Upper lobe of right lung (tissue), 1 donor: ENCODE measurements at places on chromosomes 7 and 10. TPM values are rescaled to one million over a fixed set of nuclear protein-coding genes. Genes with fewer than 3 reads are reported as not detected.

- H3K36me3 ChIP-seq, result no peaks in the 10 kb centered on the region
- peaks cover 3% of the 10 kb centered on the region for H3K4me1 ChIP-seq
- H3K27me3 ChIP-seq, result no peaks in the 10 kb centered on the region
Measured at GRCh38 chr10:112279433-112279832, 3.8 kb upstream of the TECTB start.

DNA sequence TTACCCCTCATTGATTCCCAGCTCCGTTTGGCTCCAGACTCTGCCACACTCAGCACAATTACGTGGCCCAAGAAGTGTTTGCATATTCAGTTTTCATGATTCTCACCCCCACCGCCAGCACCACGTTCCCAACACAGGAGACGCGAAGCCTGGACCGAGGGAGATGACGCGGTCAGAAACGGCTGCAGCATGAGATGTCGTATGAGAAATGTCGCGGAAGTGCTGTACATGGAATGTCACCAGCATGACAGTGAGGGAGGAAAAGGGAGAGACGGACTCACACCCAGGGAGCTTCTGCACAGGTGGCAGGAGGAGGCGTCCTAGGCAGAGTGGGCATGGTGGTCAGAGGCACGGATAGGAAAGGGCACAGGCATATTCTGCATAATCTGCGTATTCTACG is 188.3 kb downstream of the WDR37 start:
- no peaks in the 10 kb centered on the region for H3K36me3 ChIP-seq
- DNase-seq, result no peak
- no peak overlapping the region for H3K27ac ChIP-seq
- H3K4me3 ChIP-seq, result no peak overlapping the region

DNA sequence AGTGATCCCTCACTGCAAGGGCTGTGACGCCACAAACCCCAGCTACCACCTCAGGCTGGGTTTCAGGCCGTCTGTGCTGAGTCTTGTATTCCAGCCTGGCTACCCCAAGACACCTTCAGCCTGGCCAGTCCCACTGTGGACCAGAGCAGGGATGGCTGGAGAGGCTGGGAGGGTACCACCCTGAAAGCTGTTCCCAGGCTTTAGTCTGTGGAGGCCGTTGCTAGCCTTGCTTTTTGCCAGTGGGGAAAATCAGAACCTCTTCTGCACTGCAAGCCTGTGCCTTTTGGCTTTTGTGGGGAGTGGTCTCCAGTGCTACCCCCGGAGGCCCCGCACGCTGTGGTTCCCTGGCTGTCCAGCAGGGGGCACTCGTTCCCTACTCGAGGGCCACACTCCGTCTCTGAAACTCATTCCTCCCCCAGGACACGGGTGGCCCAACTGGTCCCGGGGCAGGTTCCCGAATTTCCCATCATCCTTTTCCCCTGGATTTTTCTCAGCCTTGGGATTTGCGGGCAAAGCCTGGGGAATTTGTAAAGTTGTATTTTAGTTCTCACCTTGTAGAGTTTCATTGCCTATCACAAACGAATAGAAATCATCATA is 128.4 kb upstream of the BTBD16 start:
- H3K36me3 ChIP-seq, result peaks cover 24% of the 10 kb centered on the region
- DNase-seq, result no peak
- H3K27ac ChIP-seq, result no peak overlapping the region

- no peaks in the 10 kb centered on the region for H3K36me3 ChIP-seq
- no peaks in the 10 kb centered on the region for H3K27me3 ChIP-seq
- no peak overlapping the region for H3K4me3 ChIP-seq
- no peak for DNase-seq
- H3K27ac ChIP-seq, result no peak overlapping the region
Measured at GRCh38 chr7:42617806-42618457, 293.9 kb downstream of the C7orf25 start.

DNA sequence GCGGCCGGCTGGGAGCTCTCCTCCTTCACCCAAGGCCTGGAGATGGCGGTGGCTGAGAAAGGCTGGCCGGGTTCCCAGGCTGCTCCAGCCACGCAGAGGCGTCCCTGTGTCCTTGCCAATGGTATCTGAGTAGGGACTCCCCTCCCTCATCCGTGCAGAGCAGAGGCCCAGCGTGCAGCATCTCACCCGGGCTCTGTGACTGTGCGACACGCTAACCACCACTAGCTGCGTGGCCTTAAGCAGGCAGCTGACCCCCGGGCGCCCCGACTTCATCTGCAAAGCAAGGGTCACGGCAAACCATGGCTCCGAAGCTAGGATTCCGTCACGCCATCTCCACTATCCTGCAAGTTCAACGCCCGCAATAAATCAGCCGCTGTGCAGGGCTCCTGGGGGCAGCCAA is 47.2 kb upstream of the TNRC18 start:
- no peaks in the 10 kb centered on the region for H3K36me3 ChIP-seq
- H3K4me1 ChIP-seq, result no peaks in the 10 kb centered on the region
- H3K27me3 ChIP-seq, result no peaks in the 10 kb centered on the region
- H3K27ac ChIP-seq, result no peak overlapping the region

GRCh38 chr10:101959346-101959916 is 96.5 kb downstream of the ARMH3 start:
- H3K27me3 ChIP-seq, result no peaks in the 10 kb centered on the region
- peaks cover 8% of the 10 kb centered on the region for H3K4me1 ChIP-seq
- no peak for DNase-seq
- H3K4me3 ChIP-seq, result no peak overlapping the region

DNA sequence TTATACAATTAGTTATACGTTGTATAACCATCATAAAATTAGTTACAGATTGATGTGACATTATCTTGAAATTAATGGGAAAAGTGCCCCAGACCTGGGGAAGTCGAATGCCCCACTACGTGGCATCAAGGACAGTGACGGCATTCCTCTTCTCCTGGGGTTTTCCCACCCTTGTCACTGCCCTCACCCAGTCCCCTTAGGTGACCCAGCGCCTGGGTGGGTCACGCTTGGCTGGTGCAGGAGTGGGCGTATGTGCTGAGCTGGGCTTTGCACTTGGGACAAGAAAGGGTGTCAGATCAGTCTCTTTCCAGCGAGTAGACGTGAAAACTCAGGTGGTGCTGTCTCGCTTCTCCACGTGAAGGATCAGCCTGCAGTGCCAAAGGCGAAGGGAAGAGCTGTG is 7.6 kb downstream of the FOXK1 start:
- no peaks in the 10 kb centered on the region for H3K36me3 ChIP-seq
- H3K4me1 ChIP-seq, result peaks cover 48% of the 10 kb centered on the region
- DNase-seq, result no peak

DNA sequence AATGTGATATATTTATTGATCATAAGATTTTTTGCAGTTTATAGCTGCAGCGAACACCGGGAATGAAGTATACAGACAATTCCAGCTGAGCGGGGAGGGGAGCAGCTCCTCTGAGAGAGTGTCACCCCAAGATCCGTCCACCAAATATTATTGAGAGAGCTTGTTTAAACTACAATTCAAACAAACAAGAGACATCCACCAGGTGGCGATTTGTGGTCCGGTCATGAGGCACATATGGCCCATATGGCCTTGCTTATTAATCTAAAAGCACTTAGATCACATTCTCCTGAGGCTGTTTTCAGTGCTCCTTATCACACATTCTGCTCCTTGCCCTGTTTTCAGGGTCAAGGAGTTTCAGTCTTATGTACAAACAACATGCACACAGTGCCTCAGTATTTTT is 83.1 kb downstream of the THSD7A start:
- no peaks in the 10 kb centered on the region for H3K4me1 ChIP-seq
- no peak for DNase-seq
- no peak overlapping the region for H3K27ac ChIP-seq
- H3K27me3 ChIP-seq, result no peaks in the 10 kb centered on the region
- no peak overlapping the region for H3K4me3 ChIP-seq

- no peak overlapping the region for H3K27ac ChIP-seq
- H3K4me3 ChIP-seq, result no peak overlapping the region
- DNase-seq, result no peak
- H3K36me3 ChIP-seq, result no peaks in the 10 kb centered on the region
Measured at GRCh38 chr7:40891232-40891631, 756.4 kb downstream of the SUGCT start.

GRCh38 chr10:75616874-75617478 is 185.6 kb downstream of the LRMDA start:
- H3K4me1 ChIP-seq, result peaks cover 27% of the 10 kb centered on the region
- H3K36me3 ChIP-seq, result no peaks in the 10 kb centered on the region
- no peak overlapping the region for H3K4me3 ChIP-seq
- peak; percentile 53 for DNase-seq

GRCh38 chr7:70668606-70669358 is 463.2 kb upstream of the GALNT17 start:
- no peak overlapping the region for H3K4me3 ChIP-seq
- H3K36me3 ChIP-seq, result no peaks in the 10 kb centered on the region
- H3K27ac ChIP-seq, result no peak overlapping the region
- no peaks in the 10 kb centered on the region for H3K27me3 ChIP-seq
- H3K4me1 ChIP-seq, result no peaks in the 10 kb centered on the region

GRCh38 chr7:22566176-22566575 is 66.2 kb upstream of the STEAP1B start:
- no peak overlapping the region for H3K27ac ChIP-seq
- no peak overlapping the region for H3K4me3 ChIP-seq
- H3K27me3 ChIP-seq, result no peaks in the 10 kb centered on the region
- no peak for DNase-seq

DNA sequence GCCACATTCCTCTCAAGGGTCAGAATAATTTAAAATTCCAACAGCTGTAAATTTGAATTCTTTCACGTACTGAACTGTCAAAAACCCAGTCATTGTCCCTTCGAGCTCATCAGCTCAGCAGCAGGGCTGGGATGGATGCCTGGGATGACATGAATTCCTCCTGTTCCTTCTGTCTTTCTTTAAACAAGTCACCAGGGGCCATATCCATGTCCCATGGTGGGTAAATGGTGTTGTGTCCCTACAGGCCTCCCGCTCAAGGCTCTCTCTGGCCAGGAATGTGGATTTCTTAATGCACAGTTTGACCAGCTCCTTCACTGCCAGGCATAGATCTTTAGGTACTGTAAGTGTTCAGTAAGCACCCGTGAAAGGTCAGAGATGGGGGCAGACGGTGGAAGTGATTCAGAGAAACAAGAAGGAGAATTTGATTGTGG is 13.8 kb upstream of the TECPR1 start:
- H3K36me3 ChIP-seq, result no peaks in the 10 kb centered on the region
- H3K27ac ChIP-seq, result no peak overlapping the region
- H3K4me3 ChIP-seq, result no peak overlapping the region

DNA sequence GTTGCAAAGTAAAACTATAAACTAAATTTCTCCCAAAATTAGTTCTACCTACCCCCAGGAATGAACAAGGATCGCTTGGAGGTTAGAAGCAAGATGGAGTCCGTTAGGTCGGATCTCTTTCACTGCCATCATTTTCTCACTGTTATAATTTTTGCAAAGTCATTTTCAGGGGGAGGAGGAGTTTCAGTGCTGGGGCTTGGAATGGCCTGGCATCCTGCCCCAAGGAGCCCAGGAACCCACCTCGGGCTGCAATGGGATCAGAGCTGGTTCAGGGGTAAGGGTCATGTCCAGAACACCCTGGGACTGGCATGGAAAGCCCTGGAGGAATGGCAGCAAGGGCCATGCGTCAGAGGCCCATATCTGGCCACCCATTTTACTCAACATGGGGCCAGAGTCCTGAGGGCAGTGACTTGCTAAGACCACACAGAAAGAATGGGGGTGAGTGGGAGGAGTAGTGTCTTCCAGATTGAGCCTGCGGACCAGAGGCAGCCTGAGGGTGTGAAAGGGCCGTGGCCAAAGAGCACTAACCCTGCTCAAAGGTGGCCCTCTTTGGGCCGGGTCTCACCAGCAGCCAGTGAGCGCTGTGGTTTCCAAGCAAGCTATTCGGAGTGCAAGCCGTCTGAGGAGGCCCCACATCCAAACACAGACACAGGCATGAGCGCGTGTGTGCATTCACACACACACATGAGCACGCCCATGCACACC is 31.8 kb downstream of the GPRIN2 start:
- H3K27me3 ChIP-seq, result no peaks in the 10 kb centered on the region
- DNase-seq, result peak; percentile 68
- H3K36me3 ChIP-seq, result no peaks in the 10 kb centered on the region

- H3K27me3 ChIP-seq, result no peaks in the 10 kb centered on the region
- no peak overlapping the region for H3K27ac ChIP-seq
- no peaks in the 10 kb centered on the region for H3K36me3 ChIP-seq
- no peaks in the 10 kb centered on the region for H3K4me1 ChIP-seq
- DNase-seq, result no peak
Measured at GRCh38 chr10:82942286-82943099, 1067.5 kb downstream of the NRG3 start.

DNA sequence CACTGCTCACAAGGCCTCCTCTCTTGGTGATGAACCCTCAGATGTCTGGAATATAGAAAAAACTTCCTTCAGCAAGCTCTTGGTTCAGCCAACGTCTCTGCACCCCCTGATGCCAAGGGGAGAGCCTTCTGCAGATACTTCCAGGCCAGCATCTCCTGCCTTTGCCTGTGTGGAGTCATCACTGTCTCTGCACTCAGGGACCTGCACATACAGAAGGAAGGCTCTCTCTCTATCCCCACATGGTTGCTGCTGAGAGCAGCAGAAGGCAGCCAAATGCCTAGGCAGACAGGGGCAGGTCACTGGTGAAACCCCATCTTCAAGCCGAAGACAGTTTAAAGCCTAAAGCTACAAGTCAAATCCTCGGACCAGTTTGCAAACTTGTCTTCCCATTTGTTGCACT is 137.6 kb downstream of the WDR11 start:
- no peak overlapping the region for H3K4me3 ChIP-seq
- no peak for DNase-seq
- H3K36me3 ChIP-seq, result no peaks in the 10 kb centered on the region
- no peak overlapping the region for H3K27ac ChIP-seq

- no peak for DNase-seq
- peaks cover 31% of the 10 kb centered on the region for H3K27me3 ChIP-seq
- H3K36me3 ChIP-seq, result no peaks in the 10 kb centered on the region
- H3K4me1 ChIP-seq, result peaks cover 28% of the 10 kb centered on the region
Measured at GRCh38 chr10:62819141-62819920, 3.2 kb upstream of the EGR2 start.

DNA sequence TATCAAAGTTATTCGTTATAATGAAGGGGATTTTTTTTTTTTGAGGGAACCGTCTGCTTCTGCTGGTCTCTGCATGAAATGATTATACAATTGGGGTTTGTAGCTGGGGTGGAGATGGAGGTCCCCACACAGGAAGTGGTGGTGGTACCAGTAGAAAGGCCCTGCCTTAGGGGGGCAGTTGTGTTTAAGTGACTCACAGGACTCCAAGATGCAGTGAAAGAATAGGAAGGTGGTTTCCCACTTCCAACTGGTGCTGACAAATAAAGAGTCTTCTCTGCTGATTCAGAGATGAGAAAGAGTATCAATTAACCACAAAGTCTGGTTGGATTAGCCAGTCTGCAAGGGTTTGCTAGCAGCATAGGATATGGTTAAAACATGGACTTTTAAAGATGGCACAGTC is 376.0 kb downstream of the SORCS3 start:
- no peak overlapping the region for H3K27ac ChIP-seq
- no peak for DNase-seq
- no peaks in the 10 kb centered on the region for H3K4me1 ChIP-seq
- H3K4me3 ChIP-seq, result no peak overlapping the region
- no peaks in the 10 kb centered on the region for H3K36me3 ChIP-seq

- peaks cover 13% of the 10 kb centered on the region for H3K4me1 ChIP-seq
- H3K4me3 ChIP-seq, result no peak overlapping the region
- DNase-seq, result no peak
- no peaks in the 10 kb centered on the region for H3K27me3 ChIP-seq
- no peak overlapping the region for H3K27ac ChIP-seq
Measured at GRCh38 chr10:34178756-34179155, 636.3 kb downstream of the PARD3 start.

CDK13 gene
- 51.4 TPM for total RNA-seq

TBX20 gene
- not detected for total RNA-seq

BRAT1 gene
- total RNA-seq, result 24.1 TPM

WDFY4 gene
- 26.5 TPM for total RNA-seq

RPP30 gene
- total RNA-seq, result 26.1 TPM

RBP3 gene
- not detected for total RNA-seq

TAS2R5 gene
- total RNA-seq, result 2.2 TPM

LIPK gene
- total RNA-seq, result not detected

MAP3K8 gene
- 33.7 TPM for total RNA-seq

LZTS2 gene
- 50.0 TPM for total RNA-seq
